ENCODE measurements at places on chromosomes 16 and 17.

DNA sequence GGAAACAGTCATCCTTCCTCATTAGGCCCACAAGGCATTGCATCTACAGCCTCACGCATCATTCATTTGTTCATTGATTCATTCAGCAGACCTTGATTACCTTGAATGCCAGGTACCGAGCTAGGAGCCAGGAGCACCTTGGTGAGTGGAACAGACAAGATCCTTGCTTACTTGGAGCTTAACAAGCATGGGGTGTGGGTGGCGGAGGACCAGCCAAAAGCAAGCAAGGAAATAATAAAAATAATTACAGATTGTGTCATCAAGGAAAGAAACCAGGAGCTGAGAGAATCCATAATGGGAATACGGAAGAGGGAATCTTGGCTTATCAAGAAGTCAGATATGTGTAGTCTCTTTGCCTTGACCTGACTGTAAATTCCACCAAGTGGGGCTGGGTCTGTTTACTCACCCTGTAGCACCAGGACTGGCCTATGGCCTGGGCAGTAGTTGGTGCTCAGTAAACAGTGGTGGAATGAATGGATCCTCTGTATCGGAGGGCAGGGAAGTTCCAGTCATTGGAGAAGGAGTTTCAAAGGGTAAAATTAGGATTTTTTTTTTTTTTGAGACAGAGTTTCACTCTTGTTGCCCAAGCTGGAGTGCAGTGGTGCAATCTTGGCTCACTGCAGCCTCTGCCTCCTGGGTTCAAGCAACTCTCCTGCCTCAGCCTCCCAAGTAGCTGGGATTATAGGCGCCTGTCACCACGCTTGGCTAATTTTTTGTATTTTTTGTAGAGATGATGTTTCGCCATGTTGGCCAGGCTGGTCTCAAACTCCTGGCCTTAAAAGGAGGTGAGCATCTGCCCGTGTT lies 157.7 kb downstream of the MSI2 start:
- DNase-seq, result no peak

DNA sequence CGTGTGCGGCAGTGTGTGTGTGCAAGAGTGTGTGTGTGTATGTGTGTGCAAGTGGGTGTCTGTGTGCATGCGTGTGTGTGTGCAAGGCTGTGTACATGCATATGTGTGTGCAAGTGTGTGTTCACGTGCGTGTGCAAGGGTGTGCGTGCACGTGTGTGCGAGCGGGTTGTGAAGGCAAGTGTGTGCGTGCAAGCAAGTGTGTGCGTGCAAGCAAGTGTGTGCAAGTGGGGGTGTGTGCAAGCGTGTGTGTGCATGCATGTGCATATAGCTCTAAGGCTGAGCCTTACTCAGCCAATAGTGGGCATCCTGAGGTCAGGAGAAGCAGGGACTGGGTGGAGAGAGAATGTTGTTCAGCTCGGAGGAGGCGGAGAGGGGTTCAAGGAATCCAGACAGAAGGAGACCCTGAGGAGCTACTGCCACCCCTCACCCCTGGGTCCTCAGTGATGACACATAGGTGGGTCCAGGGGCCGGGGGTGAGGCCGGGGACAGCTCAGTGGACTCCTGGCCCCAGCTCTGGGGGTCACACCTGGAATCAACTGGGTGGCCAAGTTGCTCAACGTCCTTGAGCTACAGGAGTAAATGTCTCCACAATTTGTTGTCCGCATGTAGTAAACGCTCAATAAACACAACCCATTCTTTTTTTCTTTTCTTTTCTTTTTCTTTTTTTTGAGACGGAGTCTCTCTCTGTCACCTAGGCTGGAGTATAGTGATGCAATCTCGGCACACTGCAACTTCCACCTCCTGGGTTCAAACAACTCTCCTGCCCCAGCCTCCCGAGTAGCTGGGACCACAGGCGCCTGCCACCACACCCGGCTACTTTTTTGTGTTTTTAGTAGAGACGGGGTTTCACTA lies 1.8 kb downstream of the PRR29 start:
- DNase-seq, result peak; percentile 28

DNA sequence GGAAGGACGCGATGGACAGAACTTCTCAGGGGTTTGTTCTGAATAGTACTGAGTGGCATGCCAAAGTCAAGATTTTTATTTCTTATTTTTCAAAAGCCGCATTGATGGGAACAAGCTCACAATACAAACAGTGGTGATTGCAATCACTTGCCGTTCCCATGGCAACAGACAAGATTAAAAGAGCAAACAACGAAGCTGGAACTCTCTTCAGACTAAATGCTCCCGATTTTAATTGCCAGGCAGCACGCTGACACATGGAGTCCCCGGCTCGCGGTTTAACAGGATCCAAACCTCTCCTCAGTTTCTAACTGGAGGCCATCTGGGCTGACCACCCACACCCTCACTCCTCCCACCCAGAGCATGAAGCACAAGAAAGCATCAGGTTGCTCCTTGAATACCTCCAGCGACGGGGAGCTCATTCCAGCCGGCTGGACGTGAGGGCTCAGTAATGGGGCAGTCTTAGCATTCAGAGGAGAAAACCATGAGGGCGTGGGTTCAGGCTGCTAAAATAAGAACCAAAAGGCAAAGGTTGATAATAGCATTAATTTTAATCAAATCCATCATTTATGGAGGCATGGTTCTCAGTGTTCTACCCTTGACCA lies 41.5 kb downstream of the AIPL1 start:
- DNase-seq, result no peak

DNA sequence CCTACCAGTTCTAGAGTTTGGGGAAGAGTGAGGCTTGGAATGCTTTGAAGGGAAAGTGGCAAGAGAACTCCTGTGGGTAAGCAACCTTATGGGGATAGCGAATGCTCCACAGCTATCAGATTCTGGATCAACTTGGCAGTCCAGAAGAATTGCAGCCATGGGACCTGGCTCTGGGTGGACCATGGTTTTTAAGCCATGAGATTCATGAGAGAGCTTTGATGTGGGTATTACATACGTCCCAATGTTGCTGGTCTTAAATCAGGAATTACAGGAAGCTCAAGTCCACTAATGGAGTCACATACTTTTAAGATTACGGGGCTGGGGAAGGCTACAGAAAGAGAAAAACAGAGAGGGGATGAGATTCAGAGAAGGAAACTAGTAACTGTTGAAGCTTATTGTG lies 142.5 kb upstream of the ELAC2 start:
- no peak for DNase-seq

GRCh38 chr17:9895923-9896322 lies 9.1 kb downstream of the RCVRN start:
- DNase-seq, result no peak

- DNase-seq, result no peak
These were observed 369.8 kb downstream of the CPPED1 start for GRCh38 chr16:12433691-12434390.

DNA sequence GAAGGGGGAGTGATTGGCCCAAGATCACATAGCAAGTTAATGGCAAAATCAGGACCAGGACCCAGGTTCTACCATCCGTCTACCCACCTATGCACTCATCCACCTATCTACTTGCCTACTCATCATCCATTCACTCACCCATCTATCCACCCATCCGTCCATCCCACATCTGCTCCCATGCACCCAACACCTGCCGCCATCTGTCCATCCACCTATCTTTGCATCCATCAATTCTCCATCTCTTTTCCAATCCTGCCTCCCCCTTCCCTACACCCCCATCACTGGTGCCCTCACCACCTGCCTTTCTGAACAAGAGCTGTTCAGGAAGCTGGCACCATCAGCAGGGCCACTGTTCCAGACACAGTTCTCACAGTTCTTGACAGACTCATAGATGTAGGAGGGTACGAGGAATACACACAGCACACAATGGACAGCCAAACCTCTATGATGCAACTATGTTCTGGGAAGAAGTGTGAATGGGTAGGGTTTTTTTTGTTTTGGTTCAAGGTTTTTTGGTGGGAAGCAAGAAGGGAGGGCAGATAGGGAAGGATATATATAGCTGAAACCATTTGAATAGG lies 4.5 kb downstream of the SAMD14 start:
- no peak for DNase-seq

DNA sequence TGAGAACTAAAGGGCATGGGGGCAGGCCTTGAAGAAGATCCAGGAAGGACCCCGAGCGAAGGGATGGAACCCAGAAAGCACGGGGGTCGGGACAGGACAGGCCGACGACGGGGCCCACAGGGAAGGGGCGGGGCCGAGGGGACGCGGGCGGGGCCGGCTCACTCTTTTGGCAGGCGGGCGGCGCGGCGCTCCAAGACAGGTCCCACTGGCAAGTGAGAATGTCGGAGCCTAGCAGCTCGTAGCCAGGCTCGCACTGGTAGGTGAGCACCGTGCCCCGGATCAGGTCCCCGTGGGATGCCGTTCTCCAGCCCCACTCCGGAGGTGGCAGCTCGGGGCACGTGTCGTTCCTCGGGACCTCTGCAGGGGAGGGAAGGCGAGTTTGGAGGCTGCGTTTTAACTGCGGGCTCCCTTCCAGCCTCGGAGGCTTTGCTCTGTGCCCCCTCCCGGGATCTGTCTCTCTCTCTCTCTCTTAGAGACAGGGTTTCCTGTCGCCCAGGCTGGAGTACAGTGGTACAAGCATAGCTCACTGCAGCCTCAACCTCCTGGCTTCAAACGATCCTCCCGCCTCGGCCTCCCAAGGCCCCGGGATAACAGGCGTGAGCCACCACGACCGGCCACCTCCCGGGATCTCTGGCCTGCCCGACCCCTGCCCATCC lies 13.7 kb upstream of the CDIPT start:
- no peak for DNase-seq

- DNase-seq, result no peak
These were observed 29.1 kb upstream of the RASD1 start for GRCh38 chr17:17525311-17525710.

DNA sequence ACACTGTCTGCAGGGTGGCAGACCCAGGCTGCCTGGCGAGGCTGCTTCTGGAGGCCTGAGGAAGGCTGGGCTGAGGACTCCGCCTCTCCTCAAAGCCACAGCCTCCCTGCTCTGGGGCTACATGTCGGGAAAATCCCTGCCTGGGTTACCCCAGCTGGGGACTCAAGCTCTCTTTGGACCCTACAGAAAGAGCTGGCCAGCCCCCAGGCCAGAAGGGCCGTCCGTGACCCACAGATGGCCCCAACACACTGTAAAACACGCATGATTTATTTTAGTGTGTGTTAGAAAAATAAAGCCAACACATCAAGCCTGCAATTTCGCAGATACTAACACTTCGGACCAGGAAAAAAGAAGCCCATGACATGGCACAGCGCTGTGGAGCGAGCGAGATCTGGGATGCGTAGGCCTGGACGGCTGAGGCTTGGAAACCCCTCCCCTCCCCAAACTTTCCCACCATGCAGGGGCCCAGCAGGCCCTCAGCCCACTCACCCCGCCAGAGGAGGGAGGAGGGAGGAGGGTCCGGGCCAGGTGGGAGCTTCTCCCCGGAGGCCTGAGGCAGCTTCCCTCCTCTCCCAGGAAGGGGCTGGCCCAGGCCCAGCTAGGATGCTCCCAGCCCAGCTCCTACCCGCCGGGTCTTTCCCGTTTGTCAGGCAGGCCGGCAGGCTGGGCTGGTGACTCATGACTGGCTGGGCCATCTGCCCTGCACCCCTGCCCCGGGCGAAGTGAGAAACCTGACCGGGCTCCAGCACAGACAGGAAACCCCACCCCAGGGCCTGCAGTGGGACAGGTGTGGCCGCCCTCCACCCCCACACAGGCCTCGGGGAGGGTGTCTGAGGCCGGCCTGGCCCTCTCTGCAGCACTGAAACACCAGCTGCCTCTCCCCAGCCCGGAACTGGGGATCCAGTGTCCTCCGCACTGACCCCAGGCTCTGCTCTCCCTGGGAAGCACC lies 34.1 kb upstream of the SLC38A10 start:
- DNase-seq, result peak; percentile 91

- DNase-seq, result no peak
These were observed 9.7 kb upstream of the HOXB2 start for GRCh38 chr17:48554412-48555257.

- DNase-seq, result no peak
These were observed 985 bp upstream of the C17orf107 start for GRCh38 chr17:4898351-4898750.

DNA sequence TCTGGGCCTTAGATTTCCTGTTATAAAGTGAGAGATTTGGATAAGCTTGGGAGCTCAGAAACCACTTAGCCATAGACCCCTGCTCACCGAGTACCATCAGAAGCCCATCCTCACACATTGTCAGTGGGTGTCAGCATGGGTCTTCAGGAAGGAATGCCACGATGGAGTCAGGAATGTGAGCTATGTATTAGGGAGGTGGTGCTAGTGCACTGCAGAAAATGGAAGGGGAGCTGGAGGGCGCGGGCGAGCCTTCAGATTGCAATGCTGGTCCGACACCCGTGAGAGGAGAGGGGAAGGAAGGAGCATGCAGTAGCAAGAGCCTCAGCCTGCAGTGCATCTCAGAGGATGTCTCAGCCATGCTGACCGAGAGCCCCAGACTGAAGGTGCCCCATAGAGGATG lies 294.5 kb downstream of the FOXL1 start:
- DNase-seq, result no peak

DNA sequence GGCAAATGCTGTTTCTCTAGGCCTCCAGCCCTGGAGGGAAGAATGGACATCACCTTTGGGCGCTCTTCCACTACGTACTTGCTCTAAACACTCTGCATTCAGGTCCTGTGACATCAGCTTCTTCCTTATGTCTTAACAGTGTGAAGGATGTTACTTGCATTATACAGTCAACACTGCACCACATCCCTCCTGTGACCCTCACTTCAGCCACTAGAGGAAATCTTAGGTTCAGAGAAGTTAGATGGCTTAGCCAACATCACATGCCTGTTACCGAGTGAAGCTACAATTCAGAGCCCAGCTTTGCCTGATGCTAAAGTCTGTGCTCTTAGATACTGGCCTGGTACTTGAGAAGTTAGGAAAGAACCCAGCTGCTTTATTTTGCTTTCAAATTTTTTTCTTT lies 18.3 kb downstream of the UBFD1 start:
- no peak for DNase-seq

DNA sequence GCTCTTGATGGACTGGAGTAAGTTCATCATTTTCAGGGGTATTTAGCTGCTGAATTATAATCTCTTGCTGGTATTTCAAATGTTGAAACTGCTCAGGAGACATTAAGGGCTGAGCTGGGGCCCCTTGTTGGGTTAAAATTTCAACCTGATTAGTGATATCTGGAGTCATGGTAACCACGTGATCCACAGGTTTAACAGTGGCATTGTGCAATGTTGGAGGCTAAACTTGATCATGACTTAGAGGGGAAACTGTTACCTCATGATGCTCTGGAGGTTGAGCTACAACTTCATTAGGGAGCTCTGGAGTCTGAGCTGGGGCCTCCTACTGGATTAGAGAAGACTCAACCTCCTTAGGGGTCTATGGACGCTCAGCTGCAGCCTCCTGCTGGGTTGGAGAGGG lies 17.2 kb upstream of the MPP2 start:
- DNase-seq, result no peak

- DNase-seq, result no peak
These were observed 44.8 kb downstream of the STAT5A start for GRCh38 chr17:42333053-42333452.
